ENCODE measurements at places on chromosomes 4 and X. TPM values are rescaled to one million over a fixed set of nuclear protein-coding genes. Genes with fewer than 3 reads are reported as not detected.

GRCh38 chr4:56981795-56982201, 3.1 kb downstream of the POLR2B start:
- no peak for DNase-seq
- peaks cover 56% of the 10 kb centered on the region for H3K4me1 ChIP-seq
- no peak overlapping the region for H3K27ac ChIP-seq
- H3K4me3 ChIP-seq, result no peak overlapping the region
- no peaks in the 10 kb centered on the region for H3K27me3 ChIP-seq

GRCh38 chr4:132865458-132865857, 283.6 kb upstream of the PCDH10 start:
- H3K4me3 ChIP-seq, result no peak overlapping the region
- no peaks in the 10 kb centered on the region for H3K27me3 ChIP-seq
- DNase-seq, result no peak
- no peaks in the 10 kb centered on the region for H3K36me3 ChIP-seq

DNA sequence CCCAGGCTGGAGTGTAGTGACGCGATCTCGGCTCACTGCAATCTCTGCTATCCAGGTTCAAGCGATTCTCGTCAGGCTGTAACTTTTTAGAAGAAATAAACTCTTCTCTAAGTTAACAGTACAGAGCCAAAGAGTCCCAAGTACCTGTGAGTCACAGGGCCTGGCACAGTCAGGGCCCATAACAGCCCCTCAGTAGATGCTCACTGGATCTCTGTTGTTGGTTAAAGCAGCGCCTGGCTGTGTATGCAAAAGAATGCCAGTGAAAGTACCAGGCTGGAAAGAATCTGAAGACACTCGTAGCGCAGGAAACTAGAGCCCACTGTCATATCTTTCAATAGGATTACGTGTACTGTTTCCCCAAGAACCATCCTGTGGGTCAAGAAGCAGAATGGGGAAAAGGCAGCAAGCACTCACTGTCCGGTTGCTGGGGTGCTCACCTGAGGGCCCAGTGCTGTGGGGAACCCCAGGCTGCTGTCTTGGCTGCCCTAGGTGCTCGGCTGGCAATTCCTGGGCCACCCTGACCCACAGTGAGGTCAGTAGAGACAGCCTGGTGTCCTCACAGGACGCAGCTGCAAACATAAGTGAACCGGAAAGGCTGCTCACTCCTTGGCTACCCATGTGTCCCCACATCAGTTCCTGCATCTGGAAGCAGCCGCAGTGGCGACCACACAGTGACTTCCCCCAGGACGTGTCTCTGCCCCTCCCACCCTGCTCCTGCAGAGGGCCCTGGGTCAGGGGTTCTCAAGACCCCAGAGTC, 3.1 kb upstream of the SLBP start:
- no peaks in the 10 kb centered on the region for H3K27me3 ChIP-seq
- peaks cover 26% of the 10 kb centered on the region for H3K4me1 ChIP-seq
- no peak for DNase-seq
- H3K4me3 ChIP-seq, result no peak overlapping the region
- H3K36me3 ChIP-seq, result peaks cover 17% of the 10 kb centered on the region

DNA sequence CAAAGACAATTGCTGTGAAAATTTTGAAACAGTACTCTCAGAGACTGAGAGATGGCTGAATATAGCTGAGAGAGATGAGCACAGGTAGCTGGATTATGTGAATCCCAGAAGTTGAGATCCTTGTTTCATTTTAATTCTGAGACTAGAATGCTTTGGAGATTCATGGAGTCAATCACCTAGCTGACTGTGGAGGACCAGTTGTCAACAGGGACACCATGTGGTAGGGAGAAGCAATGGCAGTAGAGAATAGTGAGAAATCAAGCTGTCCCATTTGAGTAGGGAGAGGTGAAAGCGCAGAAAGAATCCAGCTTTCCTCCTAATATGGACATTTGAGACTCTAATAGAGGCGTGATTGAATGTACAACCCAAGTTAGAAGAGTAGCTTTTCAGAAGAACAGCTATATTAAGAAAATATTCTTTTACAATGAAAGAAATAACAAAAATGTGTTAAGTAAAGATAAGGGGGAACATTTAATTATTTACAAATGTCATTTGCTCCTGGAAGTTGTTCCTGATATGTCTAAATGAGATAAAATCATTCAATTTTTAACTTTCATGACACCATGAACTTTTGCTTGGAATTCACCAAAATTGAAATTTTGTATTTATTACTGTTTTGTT, 30.3 kb upstream of the GLRB start:
- H3K4me1 ChIP-seq, result no peaks in the 10 kb centered on the region
- H3K27ac ChIP-seq, result no peak overlapping the region
- H3K36me3 ChIP-seq, result no peaks in the 10 kb centered on the region
- no peak overlapping the region for H3K4me3 ChIP-seq
- no peaks in the 10 kb centered on the region for H3K27me3 ChIP-seq

GRCh38 chr4:82747686-82748575, 50.7 kb downstream of the SCD5 start:
- no peak overlapping the region for H3K4me3 ChIP-seq
- DNase-seq, result no peak
- H3K27me3 ChIP-seq, result no peaks in the 10 kb centered on the region

DNA sequence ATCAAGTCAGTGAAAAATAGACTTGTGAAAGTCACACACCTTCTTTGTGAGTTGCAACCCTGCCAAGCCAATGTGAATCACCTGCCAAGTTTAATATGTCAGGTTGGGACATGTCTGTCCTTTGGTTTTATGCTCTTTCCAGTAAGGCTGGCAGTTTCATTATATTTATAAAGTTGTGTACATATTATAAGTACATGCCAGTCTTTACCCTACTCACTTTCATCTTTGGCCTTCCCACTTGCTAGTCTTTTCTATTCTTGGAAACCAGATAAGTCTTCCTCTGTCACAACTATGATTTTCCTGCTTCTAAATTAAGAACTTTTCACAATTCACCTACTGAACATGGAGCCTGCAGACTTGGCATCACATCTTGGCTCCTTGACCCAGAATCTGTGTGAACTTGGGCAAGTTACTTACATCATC, 680.7 kb upstream of the BOD1L1 start:
- no peak overlapping the region for H3K4me3 ChIP-seq
- H3K27ac ChIP-seq, result no peak overlapping the region
- no peaks in the 10 kb centered on the region for H3K36me3 ChIP-seq

- H3K27ac ChIP-seq, result no peak overlapping the region
- H3K36me3 ChIP-seq, result no peaks in the 10 kb centered on the region
- no peaks in the 10 kb centered on the region for H3K27me3 ChIP-seq
- H3K4me1 ChIP-seq, result no peaks in the 10 kb centered on the region
Observed at GRCh38 chrX:11908371-11908770, 150.3 kb downstream of the MSL3 start.

DNA sequence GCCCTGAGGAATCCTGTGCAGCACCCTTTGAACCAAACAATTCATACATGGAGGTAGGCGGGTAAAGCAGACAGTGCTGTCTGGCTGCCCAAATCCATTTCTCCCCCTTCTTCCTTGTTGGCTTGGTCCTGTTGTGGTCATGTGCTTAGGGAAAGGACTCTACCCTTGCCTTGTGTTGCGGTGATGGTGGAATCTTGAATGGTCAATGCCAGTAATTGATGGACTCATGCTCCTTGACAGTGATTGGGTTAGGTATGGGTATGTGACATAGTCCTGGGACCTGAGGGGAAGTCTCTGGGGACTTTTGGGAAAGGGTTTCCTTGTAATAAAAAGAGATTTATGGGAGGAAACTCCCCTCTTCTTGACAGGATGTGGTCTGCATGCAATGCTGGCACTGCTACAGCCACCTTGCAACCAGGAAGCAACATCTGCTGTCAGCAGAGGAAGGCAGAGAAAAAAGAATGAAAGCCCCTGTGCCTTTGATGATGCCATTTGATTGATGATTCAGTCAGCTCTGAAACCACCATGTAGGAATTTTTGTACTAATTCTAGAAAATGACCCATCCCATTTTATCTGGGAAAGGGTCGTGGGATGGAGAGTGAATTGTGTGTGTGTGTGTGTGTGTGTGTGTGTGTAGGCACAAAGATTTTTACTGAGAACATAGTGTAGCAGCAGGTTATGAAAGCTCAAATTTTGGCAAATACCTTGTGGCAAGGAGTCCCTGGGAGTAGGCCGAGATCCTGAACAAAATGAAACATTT, 30.0 kb upstream of the HUWE1 start:
- H3K4me3 ChIP-seq, result no peak overlapping the region
- H3K27ac ChIP-seq, result no peak overlapping the region
- DNase-seq, result no peak
- H3K4me1 ChIP-seq, result no peaks in the 10 kb centered on the region

GRCh38 chrX:133979641-133980230, 5.7 kb downstream of the GPC3 start:
- H3K27me3 ChIP-seq, result no peaks in the 10 kb centered on the region
- H3K27ac ChIP-seq, result no peak overlapping the region
- no peak overlapping the region for H3K4me3 ChIP-seq
- H3K36me3 ChIP-seq, result no peaks in the 10 kb centered on the region
- no peaks in the 10 kb centered on the region for H3K4me1 ChIP-seq

DNA sequence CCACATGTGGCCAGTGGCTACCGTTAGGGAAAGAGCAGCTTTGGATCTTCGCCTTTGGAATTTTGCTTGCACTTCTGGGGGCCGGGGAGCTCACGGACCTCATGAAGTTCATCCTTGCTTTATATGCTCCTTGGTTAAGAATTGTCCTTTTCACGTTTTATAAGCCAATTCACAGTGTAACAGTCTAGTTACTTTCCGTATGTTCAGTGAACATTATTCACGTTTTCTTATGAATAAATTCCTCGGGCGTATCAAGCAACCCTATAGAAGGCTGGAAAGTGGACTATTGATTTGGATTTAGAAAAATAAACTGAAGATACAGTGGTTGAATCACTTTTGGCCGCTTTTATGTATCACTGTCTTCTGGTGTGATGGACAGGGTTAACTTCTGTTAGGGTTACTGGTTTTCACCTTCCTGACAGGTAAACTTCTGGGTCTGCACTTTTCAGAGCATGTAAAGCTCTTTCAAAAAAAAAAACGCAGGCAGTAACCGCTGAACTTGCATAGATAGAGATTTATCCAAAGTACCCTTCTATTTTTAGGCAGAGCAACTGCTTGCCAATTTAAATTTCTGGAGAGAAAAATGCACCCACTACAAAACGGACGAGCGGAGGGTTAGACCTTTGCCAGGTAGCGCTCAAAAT, 569 bp upstream of the PDLIM5 start:
- no peaks in the 10 kb centered on the region for H3K27me3 ChIP-seq
- H3K4me1 ChIP-seq, result no peaks in the 10 kb centered on the region
- H3K36me3 ChIP-seq, result no peaks in the 10 kb centered on the region
- peak overlapping the region; percentile 96 for H3K27ac ChIP-seq

DNA sequence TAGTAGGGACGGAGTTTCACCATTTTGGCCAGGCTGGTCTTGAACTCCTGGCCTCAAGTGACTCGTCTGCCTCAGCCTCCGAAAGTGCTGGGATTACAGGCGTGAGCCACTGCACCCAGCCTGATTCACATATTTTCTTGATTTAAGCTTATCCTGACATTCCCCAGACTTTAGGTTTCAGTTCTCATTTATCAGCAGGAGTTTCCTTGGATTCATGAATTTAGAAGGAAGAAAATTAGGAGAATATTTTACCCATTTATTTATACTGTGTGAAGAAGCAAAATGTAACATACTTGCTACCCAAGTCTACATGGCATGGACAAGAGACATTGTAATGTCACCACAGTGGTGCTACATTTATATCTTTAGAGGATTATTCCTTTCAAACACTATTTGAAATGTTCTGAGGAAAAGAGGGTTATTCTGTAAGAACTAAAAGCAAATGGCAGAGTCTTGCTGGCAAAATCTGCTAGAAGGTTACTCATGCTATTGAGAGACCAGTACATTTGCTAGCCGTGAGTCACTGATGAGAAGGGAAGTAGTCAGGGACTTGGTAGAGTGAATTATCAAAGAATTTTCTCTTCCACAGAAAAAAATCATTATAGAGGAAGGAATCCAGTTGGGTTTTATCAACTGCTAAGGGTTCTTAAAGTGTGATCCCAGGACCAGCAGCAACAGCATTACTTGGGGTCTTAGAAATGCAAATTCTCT, 26.1 kb upstream of the CFAP299 start:
- H3K27ac ChIP-seq, result no peak overlapping the region
- no peak overlapping the region for H3K4me3 ChIP-seq
- no peak for DNase-seq
- H3K4me1 ChIP-seq, result no peaks in the 10 kb centered on the region
- no peaks in the 10 kb centered on the region for H3K36me3 ChIP-seq

DNA sequence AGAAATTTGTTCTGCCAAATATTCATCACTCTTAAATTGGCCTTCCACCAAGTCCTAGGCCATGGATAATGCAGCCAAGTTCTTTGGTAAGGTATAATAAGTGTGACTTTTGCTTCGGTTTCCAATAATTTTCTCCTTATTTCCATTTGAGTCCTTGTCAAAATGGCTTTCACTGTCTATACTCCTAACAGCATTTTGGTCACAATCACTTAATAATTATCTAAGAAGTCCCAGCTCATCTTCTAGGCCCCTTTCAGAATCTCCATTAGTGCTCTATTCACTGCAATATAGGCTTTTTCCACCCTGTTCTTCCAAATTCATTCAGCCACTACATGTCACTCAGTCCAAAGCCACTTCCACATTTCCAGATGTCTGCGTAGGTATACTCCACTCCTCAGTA, 51.0 kb upstream of the SPIN4 start:
- H3K4me3 ChIP-seq, result no peak overlapping the region
- no peaks in the 10 kb centered on the region for H3K36me3 ChIP-seq
- no peaks in the 10 kb centered on the region for H3K27me3 ChIP-seq
- H3K27ac ChIP-seq, result no peak overlapping the region
- no peaks in the 10 kb centered on the region for H3K4me1 ChIP-seq

GRCh38 chr4:964346-965025, 8.9 kb downstream of the DGKQ start:
- DNase-seq, result no peak
- no peaks in the 10 kb centered on the region for H3K27me3 ChIP-seq
- H3K27ac ChIP-seq, result no peak overlapping the region

DNA sequence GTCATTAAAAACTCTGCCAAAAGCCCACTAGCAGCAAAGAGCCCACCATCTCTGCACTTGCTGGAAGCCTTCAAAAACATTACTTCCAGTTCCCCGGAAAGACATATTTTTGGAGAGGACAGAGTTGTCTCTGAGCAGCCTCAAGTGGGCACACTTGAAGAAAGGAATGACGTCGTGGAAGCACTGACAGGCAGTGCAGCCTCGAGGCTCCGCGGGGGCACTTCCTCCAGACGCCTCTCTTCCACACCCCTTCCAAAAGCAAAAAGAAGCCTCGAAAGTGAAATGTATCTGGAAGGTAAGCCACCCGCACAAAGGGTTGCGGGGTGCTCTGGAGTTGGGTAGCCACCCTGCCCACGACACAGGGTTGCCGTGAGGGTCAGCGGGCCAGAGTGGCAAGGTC, 25.9 kb downstream of the OFD1 start:
- no peak overlapping the region for H3K27ac ChIP-seq
- H3K4me1 ChIP-seq, result peaks cover 5% of the 10 kb centered on the region
- no peaks in the 10 kb centered on the region for H3K36me3 ChIP-seq
- no peak for DNase-seq

GRCh38 chr4:19780871-19781270, 470.8 kb upstream of the SLIT2 start:
- no peaks in the 10 kb centered on the region for H3K4me1 ChIP-seq
- no peak overlapping the region for H3K4me3 ChIP-seq
- DNase-seq, result no peak
- H3K36me3 ChIP-seq, result no peaks in the 10 kb centered on the region
- no peak overlapping the region for H3K27ac ChIP-seq

Gene C4orf50
- polyA plus RNA-seq, result not detected

Gene PDLIM3
- polyA plus RNA-seq, result 187 TPM

Gene AMBN
- not detected for polyA plus RNA-seq

Gene NEUROG2
- not detected for polyA plus RNA-seq

Gene ZNF595
- polyA plus RNA-seq, result 2.7 TPM

Gene ZNF827
- 4.5 TPM for polyA plus RNA-seq

Data from heart left ventricle (tissue), 16 donors.